Memory B cell (primary cell): ENCODE measurements at places on chromosomes 2 and 18.

GRCh38 chr18:74281980-74282754, 9.6 kb downstream of the CYB5A start:
- H3K27me3 ChIP-seq, result no peaks in the 10 kb centered on the region
- peaks cover 22% of the 10 kb centered on the region for H3K4me1 ChIP-seq
- H3K36me3 ChIP-seq, result peaks cover 14% of the 10 kb centered on the region
- DNase-seq, result no peak
- H3K4me3 ChIP-seq, result no peak overlapping the region

- no peak overlapping the region for H3K4me3 ChIP-seq
- H3K27me3 ChIP-seq, result no peaks in the 10 kb centered on the region
- H3K4me1 ChIP-seq, result no peaks in the 10 kb centered on the region
These were observed 8.4 kb upstream of the CABYR start for GRCh38 chr18:24130494-24130893.

GRCh38 chr2:235990344-235990743, 177.8 kb downstream of the GBX2 start:
- H3K36me3 ChIP-seq, result no peaks in the 10 kb centered on the region
- DNase-seq, result no peak
- H3K4me3 ChIP-seq, result no peak overlapping the region

- no peak overlapping the region for H3K27ac ChIP-seq
- H3K4me3 ChIP-seq, result no peak overlapping the region
- no peak for DNase-seq
- H3K4me1 ChIP-seq, result peaks cover 31% of the 10 kb centered on the region
- peaks cover 35% of the 10 kb centered on the region for H3K36me3 ChIP-seq
These were observed 43.2 kb downstream of the CLASP1 start for GRCh38 chr2:121605820-121606733.

GRCh38 chr2:216373896-216374295, 1.6 kb upstream of the MARCHF4 start:
- H3K36me3 ChIP-seq, result peaks cover 2% of the 10 kb centered on the region
- DNase-seq, result no peak
- H3K4me3 ChIP-seq, result no peak overlapping the region
- H3K27ac ChIP-seq, result no peak overlapping the region
- peaks cover 33% of the 10 kb centered on the region for H3K27me3 ChIP-seq

GRCh38 chr2:151796774-151797173, 31.4 kb downstream of the ARL5A start:
- no peak overlapping the region for H3K4me3 ChIP-seq
- peaks cover 6% of the 10 kb centered on the region for H3K4me1 ChIP-seq
- H3K27ac ChIP-seq, result no peak overlapping the region
- no peak for DNase-seq
- H3K27me3 ChIP-seq, result no peaks in the 10 kb centered on the region
- peaks cover 12% of the 10 kb centered on the region for H3K36me3 ChIP-seq

GRCh38 chr2:194696690-194697089, 960.3 kb upstream of the SLC39A10 start:
- H3K27me3 ChIP-seq, result no peaks in the 10 kb centered on the region
- H3K27ac ChIP-seq, result no peak overlapping the region
- DNase-seq, result no peak

DNA sequence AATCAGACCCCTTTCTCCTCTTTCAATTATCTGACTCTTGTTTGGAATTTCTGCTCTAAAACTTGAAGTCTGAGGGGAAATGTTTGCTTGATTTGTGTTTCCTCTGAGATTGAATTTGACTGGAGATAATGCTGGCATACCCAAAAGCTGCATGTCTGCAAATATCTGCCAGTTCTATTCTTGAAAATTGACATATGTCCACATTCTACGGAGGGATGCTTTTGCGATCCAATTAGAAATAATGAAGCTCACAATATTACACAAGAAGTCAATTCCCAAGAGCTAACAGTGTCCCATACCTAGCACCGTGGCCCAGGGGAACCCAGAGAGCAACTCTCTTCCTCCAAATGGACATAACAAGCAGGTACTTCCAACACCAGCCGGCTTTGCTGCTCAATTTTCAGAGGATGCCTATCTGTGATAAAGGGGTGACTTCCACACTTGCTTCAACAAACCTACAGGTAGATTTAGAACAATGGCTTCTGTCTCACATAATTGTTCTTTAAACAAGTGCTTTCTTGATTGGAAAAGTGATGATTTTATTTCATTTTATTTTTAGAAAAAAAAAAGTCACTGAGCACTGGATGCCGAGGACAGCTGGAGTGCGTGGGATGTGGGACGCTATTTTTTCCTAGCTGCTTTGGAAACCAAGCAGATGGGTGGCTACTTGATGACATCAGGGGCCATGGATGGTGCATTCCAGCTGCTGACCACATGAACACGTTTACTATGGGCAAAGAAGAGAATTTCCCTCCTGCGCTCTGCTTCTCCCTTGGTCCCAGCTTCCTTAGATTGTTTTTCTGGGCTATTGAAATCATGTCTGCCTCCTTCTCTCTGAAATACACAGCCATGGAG, 488.9 kb downstream of the RNF144A start:
- no peak overlapping the region for H3K27ac ChIP-seq
- no peaks in the 10 kb centered on the region for H3K36me3 ChIP-seq
- no peak overlapping the region for H3K4me3 ChIP-seq

- H3K27ac ChIP-seq, result no peak overlapping the region
- no peaks in the 10 kb centered on the region for H3K4me1 ChIP-seq
These were observed 355.3 kb downstream of the INSIG2 start for GRCh38 chr2:118443596-118443995.

DNA sequence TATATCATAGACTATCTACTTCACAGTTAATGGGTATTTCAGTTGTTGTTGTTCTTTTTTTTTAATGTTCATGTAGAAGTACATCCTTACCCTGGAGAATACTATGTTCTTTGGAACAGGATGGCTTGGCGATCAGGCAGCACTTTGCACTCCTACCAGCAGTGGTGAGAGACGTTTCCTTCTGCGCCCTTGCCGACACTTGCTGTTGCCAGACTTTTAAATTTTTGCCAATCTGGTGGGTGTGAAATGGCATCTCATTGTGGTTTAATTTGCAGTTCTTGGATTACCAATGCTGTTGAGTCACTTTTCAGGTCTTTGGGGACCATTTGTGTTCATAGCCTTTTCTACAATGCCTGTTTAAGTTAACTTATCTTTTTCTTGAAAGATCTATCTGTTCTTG, 197.3 kb downstream of the SH3RF3 start:
- DNase-seq, result no peak
- no peaks in the 10 kb centered on the region for H3K36me3 ChIP-seq
- H3K27me3 ChIP-seq, result peaks cover 5% of the 10 kb centered on the region
- no peak overlapping the region for H3K4me3 ChIP-seq

- peak overlapping the region; percentile 48 for H3K4me3 ChIP-seq
- peaks cover 5% of the 10 kb centered on the region for H3K36me3 ChIP-seq
- no peak for DNase-seq
- H3K27ac ChIP-seq, result peak overlapping the region; percentile 96
- H3K27me3 ChIP-seq, result no peaks in the 10 kb centered on the region
These were observed 23.0 kb upstream of the ACKR3 start for GRCh38 chr2:236546561-236547002.

- H3K27me3 ChIP-seq, result no peaks in the 10 kb centered on the region
- DNase-seq, result no peak
- no peaks in the 10 kb centered on the region for H3K4me1 ChIP-seq
- no peak overlapping the region for H3K4me3 ChIP-seq
These were observed 77.5 kb upstream of the PROKR1 start for GRCh38 chr2:68565858-68566257.

GRCh38 chr2:40095000-40095399, 315.9 kb upstream of the THUMPD2 start:
- no peaks in the 10 kb centered on the region for H3K27me3 ChIP-seq
- H3K4me1 ChIP-seq, result no peaks in the 10 kb centered on the region
- H3K27ac ChIP-seq, result no peak overlapping the region
- DNase-seq, result no peak

- no peak for DNase-seq
- no peak overlapping the region for H3K4me3 ChIP-seq
- no peaks in the 10 kb centered on the region for H3K27me3 ChIP-seq
- H3K36me3 ChIP-seq, result peaks cover 10% of the 10 kb centered on the region
- no peak overlapping the region for H3K27ac ChIP-seq
- no peaks in the 10 kb centered on the region for H3K4me1 ChIP-seq
These were observed 10.2 kb upstream of the TTC32 start for GRCh38 chr2:19911808-19912509.

DNA sequence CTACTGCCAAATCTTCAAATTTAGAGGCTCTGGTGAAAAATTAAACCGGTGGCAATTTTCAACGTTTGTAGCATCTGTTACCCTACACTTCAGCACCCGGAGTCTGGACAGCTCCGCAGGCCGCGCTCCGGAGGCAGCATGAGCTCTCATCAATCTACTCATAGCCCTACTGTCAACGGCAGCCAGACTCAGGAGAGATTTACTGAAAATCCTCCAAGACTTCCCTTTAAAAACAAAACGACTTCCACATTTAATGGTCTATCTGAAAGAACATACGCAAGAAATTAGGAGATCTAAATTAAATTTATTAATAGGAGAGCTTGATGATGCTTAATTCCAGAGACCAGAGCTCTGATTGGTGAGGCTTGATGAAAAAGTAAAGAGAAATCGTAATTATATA, 970 bp upstream of the ADCYAP1 start:
- H3K4me1 ChIP-seq, result peaks cover 3% of the 10 kb centered on the region
- H3K36me3 ChIP-seq, result peaks cover 4% of the 10 kb centered on the region
- no peak overlapping the region for H3K27ac ChIP-seq
- no peak overlapping the region for H3K4me3 ChIP-seq
- H3K27me3 ChIP-seq, result peaks cover 20% of the 10 kb centered on the region

DNA sequence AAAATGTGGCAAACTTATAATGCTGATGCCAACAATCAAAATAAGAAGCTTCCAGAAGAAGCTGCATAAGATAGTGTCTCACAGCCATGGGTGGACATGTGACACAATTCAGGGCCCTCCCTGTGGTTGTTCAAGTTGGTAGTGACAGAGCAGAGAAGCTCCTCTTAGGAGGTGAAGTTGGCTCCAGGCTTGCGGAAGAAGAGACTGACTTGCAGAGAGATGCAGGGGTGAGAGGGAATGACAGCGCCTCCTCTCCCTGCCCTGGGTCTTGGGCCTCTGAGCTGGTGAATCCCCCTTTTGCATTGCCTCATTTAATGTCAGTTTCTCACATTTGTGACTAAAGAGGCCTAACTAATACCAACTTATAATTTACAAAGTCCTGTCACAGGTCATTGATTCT, 23.0 kb upstream of the RHOB start:
- peak overlapping the region; percentile 74 for H3K27ac ChIP-seq
- DNase-seq, result no peak
- no peaks in the 10 kb centered on the region for H3K27me3 ChIP-seq
- no peaks in the 10 kb centered on the region for H3K36me3 ChIP-seq

DNA sequence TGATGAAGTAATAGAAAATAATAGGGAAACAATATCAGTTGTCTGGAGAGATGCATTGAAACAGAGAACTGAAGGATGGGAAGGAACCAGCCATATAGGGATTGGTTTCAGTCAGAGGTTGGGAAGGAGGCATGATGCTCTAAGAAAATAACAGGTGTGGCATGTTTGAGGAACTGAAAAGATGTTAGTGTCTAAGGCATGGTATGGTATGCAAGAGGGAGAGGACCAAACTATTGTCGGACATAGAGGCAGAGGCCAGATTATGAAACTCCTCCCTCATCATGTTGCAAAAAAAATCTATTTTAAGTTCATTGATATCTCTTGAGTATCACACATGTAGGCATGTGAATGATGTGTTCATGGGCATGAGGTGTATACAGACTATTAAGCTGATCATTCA, 48.9 kb upstream of the EMILIN2 start:
- H3K36me3 ChIP-seq, result peaks cover 29% of the 10 kb centered on the region
- no peak overlapping the region for H3K4me3 ChIP-seq
- H3K4me1 ChIP-seq, result peaks cover 6% of the 10 kb centered on the region
- no peak for DNase-seq
- no peaks in the 10 kb centered on the region for H3K27me3 ChIP-seq
- peak overlapping the region; percentile 46 for H3K27ac ChIP-seq

- no peak overlapping the region for H3K4me3 ChIP-seq
- H3K4me1 ChIP-seq, result no peaks in the 10 kb centered on the region
- no peak overlapping the region for H3K27ac ChIP-seq
- peaks cover 2% of the 10 kb centered on the region for H3K27me3 ChIP-seq
These were observed 100.3 kb downstream of the FEZ2 start for GRCh38 chr2:36497570-36498163.

DNA sequence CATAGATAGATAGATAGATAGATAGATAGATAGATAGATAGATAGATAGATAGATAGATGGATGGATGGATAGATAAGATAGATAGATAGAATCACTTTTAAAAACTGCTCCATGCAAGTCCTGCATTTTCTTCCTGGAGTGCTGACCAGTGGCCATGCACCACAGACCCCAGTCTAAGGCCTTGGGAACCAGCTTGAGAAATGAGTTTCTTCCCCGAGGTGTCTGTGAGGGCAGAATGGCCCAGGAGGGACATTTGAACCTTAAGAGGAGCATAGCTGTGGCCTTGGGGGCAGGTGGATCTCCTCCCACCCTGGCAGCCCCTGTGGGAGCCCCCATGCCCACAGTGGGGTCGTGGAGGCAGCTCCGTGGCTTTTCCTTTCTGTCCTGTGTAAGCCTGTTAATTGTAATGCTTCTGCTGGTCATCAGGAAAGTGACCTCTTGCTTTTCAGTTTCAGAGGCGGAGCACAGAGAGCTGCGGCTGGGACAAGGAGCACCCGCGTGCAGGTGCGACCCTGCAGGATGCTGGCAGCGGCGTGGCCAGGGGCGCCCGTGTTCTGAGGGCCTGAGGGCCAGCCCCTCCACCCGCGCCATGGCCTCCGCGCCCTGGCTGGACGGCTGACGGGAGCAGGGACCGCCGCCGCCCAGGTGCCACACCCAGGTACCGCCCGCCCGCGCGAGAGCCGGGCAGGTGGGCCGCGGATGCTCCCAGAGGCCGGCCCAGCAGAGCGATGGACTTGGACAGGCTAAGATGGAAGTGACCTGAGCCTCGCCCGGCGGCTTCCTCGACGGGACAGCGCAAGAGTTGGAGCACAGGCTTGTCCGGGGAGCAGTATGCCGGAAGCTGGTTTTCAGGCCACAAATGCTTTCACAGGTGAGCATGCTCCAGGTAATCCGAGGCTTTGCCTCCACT, 168.6 kb downstream of the LDLRAD4 start:
- no peaks in the 10 kb centered on the region for H3K27me3 ChIP-seq
- peaks cover 8% of the 10 kb centered on the region for H3K4me1 ChIP-seq
- H3K27ac ChIP-seq, result no peak overlapping the region
- no peak for DNase-seq
- no peaks in the 10 kb centered on the region for H3K36me3 ChIP-seq
- no peak overlapping the region for H3K4me3 ChIP-seq

GRCh38 chr2:8505311-8505920, 176.4 kb upstream of the ID2 start:
- no peak overlapping the region for H3K4me3 ChIP-seq
- H3K27me3 ChIP-seq, result peaks cover 8% of the 10 kb centered on the region
- no peak for DNase-seq
- no peak overlapping the region for H3K27ac ChIP-seq

DNA sequence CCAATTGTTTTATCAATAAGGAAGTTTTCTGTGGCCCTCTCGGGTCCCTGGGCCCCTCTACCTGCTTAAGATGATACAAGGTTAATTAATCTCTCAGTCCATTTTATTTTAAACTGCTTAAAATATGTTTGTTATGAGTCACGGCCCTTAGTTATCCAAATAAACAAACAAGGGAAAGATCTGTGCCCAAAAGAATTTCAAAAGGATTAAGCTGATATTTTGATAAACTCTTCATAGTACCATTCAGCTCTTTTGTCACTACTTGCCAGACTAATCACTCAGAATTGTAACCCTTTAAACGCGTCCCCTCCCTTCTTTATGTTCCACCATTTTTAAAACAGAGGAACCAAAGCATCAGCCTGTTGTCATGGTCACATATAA, 144.7 kb upstream of the STK17B start:
- no peak overlapping the region for H3K4me3 ChIP-seq
- H3K27ac ChIP-seq, result no peak overlapping the region
- no peak for DNase-seq
- no peaks in the 10 kb centered on the region for H3K27me3 ChIP-seq
- H3K36me3 ChIP-seq, result no peaks in the 10 kb centered on the region

- peaks cover 14% of the 10 kb centered on the region for H3K4me1 ChIP-seq
- no peak for DNase-seq
- H3K36me3 ChIP-seq, result peaks cover 2% of the 10 kb centered on the region
- no peaks in the 10 kb centered on the region for H3K27me3 ChIP-seq
These were observed 37.7 kb downstream of the COBLL1 start for GRCh38 chr2:164803776-164804466.
